ENCODE measurements at places on chromosomes 5 and 9.

DNA sequence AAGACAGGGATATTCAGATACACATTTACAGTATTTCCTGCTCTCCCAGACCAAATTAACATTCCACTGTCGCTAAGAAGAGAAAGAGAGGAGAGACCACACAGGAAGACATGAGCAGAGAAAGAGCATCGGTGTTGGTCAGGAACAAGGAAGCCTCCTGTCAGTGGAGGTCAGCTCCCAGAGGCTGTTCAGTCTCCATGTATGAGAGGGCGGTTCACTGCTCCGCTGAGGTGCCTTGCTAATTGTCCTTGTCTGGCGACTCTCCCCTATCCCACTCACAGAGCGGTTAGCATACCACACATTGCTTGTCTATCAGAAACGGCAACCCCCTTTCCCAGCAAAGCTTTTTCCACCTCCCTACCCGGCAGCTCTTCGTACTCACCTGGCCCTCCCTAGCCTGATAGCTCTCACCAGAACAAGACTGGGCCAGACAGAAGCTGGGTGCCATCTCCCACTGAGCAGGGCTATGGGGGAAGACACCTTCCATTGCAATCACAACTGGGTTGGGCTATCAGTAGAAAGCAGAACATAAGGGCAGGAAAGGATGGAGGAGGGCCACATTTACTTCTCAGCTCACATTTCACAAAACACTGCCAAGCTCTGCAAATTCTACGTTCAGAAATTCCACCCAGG, 58.6 kb upstream of the LMNB1 start:
- DNase-seq = no peak

GRCh38 chr5:10445352-10445751, 3.7 kb downstream of the ROPN1L start:
- DNase-seq = no peak

- no peak for DNase-seq
Measured at GRCh38 chr5:159864885-159865691, 51.2 kb upstream of the ADRA1B start.

DNA sequence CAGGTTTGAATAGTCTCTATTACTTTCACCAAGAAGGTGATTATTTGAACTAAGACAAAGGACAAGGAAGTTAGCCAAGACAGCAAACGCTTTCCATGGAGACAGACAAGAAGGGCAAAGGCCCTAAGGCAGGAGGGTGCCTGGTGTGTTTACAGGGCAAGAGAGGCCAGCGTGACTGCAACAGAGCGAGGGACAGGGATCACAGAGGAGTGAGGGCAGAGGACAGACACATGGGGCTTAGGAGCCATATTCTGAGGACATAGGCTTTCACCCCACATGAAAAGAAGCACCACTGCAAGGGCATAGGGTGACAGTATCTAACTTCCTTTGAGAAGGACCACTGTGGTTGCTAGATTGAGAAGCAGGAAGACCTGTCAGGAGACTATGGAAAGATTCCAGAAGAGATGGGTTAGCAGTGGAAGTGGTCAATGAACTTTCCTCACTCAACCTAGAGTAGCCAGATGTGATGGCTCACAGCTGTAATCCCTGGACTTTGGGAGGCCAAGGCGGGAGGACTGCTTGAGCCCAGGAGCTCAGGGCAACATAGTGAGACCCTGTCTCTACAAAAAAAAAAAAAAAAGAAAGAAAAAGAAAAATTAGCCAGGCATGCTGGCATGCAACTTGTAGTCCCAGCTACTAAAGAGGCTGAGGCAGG, 5.0 kb upstream of the HAVCR1 start:
- DNase-seq = no peak

- no peak for DNase-seq
Measured at GRCh38 chr9:137761032-137761431, 116.5 kb upstream of the CACNA1B start.

GRCh38 chr5:156695774-156696173, 154.3 kb upstream of the PPP1R2B start:
- no peak for DNase-seq

GRCh38 chr9:97529363-97530076, 28.1 kb downstream of the TMOD1 start:
- DNase-seq = no peak

GRCh38 chr9:130053504-130054324, at the start of gene GPR107:
GPR107 (plus strand) TSS chr9:130053906; CDS start chr9:130053933, 27 bp downstream.
- peak; percentile 63 for DNase-seq

- no peak for DNase-seq
Measured at GRCh38 chr5:157817928-157818327, 41.0 kb downstream of the CLINT1 start.

- DNase-seq = no peak
Measured at GRCh38 chr5:116763987-116764866, 189.6 kb upstream of the SEMA6A start.

DNA sequence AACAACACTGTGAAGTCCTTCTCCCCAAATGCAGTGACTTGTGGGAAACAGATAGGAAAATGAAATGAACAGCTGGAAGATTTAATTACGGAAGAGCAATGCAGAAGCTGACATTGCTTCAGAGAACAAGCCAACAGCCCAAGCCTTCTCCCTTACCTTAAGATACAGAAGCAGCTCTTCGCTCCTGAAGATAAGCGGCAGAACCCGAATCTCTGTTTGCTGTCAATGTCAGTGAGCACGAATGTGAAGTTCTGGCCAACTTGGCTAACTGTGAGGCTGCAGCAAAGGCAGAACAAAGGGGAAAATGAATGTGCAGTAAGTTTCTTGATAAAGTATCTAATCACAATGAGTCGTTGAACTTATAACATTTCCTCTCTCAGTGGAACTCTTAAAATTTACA, 172.4 kb downstream of the DENND1A start:
- no peak for DNase-seq

DNA sequence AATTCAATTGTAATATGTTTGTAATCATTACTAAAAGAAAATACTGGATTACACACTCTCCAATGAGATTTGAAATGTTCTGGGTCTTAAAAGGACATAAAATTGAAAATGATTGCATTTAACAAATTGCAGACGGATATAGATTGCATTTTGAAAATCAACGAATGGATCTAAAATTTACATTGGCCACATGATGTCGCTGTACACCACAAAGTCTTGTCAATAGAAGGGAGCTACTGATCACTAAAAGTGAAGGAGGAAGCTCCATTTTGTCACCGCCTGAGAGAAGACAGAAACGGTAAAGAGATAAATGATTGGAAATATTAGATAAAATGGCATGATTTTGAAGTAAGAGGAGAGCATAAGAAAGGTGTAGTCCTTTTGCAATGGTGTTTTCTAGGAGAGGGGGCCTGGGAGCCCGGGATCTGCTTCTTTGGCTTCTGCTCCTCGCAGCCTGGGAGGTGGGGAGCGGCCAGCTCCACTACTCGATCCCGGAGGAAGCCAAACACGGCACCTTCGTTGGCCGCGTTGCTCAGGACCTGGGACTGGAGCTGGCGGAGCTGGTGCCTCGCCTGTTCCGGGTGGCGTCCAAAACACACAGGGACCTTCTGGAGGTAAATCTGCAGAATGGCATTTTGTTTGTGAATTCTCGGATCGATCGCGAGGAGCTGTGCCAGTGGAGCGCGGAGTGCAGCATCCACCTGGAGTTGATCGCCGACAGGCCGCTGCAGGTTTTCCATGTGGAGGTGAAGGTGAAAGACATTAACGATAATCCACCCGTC, at the start of gene PCDHA1:
TSS of gene PCDHA1 (plus strand) at position 236 of the 782 bp plus-strand sequence.
- DNase-seq = no peak

DNA sequence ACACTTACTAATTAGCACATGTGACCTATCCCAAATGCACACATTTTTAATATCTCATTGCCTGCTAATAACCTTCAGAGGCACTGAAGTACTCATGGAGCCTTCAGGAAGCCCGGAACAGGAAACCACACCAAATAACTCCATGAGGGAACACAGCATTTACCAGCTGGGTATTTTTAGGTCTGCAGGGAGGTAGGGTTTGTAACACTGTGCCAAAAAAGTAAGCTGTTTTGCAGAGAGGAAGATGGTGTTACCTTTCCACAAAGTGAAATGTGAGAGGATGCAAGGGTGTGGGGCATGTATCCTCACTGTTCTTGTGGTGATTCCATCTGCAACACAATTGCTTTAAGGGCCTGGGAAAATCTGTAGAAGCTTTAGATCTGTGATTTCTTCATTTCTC, 64.4 kb downstream of the NUDT12 start:
- DNase-seq = no peak

- no peak for DNase-seq
Measured at GRCh38 chr9:18260521-18260920, 213.4 kb upstream of the ADAMTSL1 start.

DNA sequence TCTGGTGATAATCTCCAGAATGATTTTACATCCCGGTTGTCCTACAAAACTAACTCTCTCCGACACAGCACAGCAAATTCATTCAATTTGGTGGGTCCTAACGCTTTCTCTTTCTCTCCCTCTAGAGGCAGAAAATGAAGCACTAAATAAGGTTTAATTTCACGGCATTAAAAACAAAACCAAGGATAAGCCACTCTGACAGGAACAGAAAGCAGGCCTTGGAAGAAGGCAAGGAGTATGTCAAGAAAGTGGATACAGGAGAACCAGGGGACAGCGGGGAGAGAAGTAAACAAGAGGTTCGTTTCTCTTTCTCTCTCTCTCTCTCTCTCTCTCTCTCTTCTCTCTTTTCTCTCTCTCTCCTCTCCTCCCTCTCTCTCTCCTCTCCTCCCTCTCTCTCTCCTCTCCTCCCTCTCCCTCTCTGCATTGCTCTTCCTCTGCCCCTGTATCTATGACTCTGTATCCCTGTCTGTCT, 49.8 kb downstream of the EBF1 start:
- DNase-seq = no peak

DNA sequence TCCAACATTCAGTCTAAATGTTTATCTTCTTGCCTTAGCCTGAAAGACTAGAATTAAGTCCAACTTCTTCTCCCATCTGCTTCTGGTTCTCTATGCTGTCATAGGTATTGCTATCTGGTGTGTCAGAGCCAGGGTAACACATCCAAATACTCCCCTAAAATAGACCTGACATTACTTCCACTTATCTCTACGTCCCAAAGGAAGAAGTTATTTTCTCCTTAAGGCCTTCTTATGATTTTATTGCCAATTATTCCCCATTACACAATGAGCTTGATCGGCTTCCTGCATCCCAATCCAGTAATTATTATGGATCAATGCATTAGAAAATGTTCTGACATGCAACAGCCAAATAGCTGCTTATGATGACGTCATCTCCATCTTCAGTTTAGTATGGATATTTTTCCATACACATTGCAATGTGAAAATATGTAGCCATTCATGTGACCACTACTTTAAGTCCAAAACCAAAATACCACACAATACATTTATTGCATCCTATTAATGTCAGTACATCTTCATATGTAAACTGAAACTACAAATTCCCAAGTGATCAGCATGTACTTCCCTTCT, 555.5 kb downstream of the MAT2B start:
- no peak for DNase-seq

Data from T1000 (cell line).